LHCN-M2 (cell line): ENCODE measurements at places on chromosomes 2 and 18. TPM values are rescaled to one million over a fixed set of nuclear protein-coding genes. Genes with fewer than 3 reads are reported as not detected.

OR6B2 gene
- total RNA-seq, result not detected in 2 replicates

ROCK2 gene
- total RNA-seq, result 32.2 and 37.5 TPM in 2 replicates

LOXHD1 gene
- not detected in 2 replicates for total RNA-seq

SP5 gene
- total RNA-seq, result 0.13 TPM in 1 of 2 replicates, not detected in the other

RTKN gene
- total RNA-seq, result 36.2 and 51.4 TPM in 2 replicates

SATB2 gene
- total RNA-seq, result 9.6 and 10.3 TPM in 2 replicates

PKDCC gene
- total RNA-seq, result 5.7 and 7.1 TPM in 2 replicates

SLC5A7 gene
- not detected in 2 replicates for total RNA-seq

DNAJC10 gene
- 82.2 and 90.4 TPM in 2 replicates for total RNA-seq

DNA sequence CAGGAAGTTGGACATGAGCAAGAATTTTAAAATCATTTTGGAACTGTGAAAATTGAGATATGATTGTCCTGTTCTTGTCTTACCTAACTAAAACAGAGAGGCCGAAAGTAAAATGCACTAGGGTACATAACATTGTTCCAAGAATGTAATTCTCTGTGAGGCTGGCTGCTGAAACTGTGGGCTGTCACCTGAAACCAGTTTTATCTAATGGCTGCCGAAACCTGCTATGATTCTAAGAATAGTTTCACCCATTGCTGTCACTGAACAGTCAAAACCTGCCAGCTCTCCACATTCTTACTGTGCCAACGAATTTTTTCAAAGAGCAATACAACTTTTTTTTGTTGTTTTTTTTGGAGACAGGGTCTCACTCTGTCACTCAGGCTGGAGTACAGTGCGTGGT is 119.3 kb upstream of the ZSWIM2 start:
- DNase-seq, result no peak

DNA sequence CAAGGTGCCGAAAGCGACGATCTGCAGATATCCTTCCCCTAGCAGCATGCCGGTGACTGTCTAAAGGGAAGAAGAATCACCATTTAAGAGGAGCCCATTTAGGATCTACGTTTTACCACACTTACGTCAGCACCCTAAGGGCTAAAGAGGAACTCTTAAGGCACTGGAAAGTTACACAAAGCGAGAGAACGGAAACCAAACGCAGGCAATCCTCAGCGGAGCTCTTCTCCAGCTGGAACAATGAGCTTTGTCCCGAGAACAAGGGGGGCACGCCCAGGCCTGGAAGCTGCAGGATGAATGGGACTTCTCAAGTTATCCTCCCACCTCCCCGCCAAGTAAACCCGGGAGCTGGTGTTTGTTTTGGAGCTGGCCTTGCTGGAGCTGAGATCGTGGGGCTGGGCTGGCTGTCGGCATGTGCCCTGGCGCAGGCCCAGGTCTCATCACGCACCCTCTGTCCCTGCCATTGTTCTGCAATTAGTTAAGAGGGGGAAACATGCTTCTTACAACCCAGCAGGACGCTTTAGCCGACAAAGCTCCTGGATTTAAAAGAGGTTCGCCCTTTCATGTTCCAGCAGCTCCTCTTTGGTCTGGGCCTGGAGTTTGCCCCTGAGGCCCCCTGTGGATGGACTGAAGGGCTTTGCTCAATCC is 36.4 kb downstream of the PXDN start:
- DNase-seq, result peak; percentile 84

GRCh38 chr18:54585743-54586142 is 5.3 kb upstream of the DYNAP start:
- no peak for DNase-seq

GRCh38 chr2:69955029-69955428 is 6.4 kb downstream of the ASPRV1 start:
- DNase-seq, result no peak

GRCh38 chr2:177284531-177284930 is 20.0 kb upstream of the NFE2L2 start:
- DNase-seq, result no peak

DNA sequence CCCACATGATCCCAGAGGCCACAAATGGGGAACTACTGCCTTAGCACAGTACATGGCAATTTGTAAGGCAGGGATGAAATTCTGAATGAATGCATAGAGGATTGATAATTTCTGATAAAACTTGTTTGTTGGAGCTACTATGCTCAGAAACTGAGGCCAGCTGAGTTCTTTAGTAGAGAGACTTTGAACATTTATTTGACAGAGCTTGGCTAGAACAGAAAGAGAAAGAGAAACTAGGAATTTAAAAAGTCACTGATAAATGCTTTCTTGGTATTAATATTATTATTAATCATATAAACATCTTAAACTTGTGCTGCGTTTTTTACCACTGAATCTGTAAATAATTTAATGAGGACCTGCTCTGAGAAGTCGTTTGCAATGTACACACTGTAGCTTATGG is 923.7 kb upstream of the CNTNAP5 start:
- DNase-seq, result no peak

GRCh38 chr2:121650315-121650930 is 1.2 kb upstream of the CLASP1 start:
- peak; percentile 23 for DNase-seq

- no peak for DNase-seq
Observed at GRCh38 chr18:63575681-63576080, 11.5 kb upstream of the SERPINB13 start.

DNA sequence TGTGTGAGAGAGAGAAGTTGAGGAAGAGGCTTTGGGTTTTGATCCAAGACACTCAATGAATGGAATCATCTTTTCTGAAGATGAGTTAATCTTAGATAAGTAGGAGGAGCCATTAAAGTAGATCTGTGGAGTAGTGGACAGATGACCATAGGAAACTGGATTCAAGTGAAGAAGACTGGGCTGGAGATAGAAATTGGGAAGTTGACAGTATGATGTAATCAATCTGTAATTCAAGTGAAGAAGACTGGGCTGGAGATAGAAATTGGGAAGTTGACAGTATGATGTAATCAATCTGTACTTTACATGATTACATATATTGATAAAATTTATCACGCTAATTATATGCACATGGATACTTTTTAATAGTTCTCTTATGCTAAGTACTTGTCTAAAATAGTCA is 92.8 kb downstream of the PHLPP1 start:
- DNase-seq, result no peak

- DNase-seq, result no peak
Observed at GRCh38 chr2:16015210-16015902, 75.0 kb downstream of the MYCN start.

DNA sequence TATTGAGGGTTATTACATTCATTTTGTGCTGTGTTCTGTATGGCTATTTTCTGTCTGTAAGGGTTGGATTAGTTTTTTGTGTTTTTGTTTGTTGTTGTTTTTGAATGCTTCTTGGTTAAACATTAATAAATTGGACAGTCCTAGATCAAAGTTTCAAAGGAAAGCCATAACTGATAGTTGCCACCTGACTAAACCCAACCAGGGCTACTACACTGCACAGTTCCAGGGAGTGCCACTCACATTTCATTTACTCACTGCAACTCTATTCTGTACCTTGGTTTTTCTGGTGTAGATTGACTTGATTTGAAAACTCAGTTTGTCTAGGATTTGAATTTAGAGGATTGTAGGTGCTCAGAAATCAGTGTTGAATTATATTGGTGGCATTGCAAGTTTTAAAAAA is 6.4 kb downstream of the MYL12B start:
- DNase-seq, result no peak

DNA sequence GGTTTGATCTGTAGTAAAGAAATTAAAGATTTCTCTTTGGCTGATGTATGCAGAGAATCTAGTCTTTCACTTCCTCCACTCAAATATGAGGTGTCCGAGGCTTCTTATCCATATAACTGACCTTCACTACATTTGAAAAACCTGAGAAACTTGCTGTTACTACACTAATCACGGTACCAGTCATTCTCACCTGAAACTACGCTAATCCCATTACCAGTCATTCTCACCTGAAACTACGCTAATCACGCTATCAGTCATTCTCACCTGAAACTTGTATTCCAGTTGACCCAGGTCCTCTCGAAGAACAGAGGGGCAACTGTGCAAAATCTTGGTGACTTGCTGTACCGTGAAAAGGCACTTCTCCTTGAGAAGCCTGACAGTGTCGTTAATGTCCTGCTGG is 5.1 kb downstream of the MTERF4 start:
- no peak for DNase-seq

GRCh38 chr2:117360586-117360985 is 453.9 kb upstream of the DDX18 start:
- no peak for DNase-seq

DNA sequence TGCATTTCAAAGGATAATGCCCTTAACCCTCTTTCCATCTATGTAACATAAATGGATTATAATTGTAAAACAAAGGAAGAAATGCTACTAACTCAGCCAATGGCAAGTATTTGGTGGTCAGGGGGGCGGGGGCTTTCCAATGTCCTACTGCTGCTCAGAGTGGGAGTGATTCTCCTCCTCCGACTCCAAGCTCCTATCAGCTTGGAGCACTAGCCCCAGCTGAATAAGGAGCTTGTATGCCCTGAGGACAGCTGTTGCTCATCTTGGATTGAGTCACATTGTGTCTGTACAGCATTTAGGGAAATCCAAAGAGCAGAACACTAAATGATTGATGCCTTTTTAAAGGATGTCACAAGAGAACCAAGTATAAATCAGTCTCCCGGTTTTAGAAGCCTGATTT is 105.6 kb upstream of the ZNF521 start:
- peak; percentile 79 for DNase-seq

- peak; percentile 32 for DNase-seq
Observed at GRCh38 chr18:45275367-45276113, 339.7 kb upstream of the SLC14A2 start.

DNA sequence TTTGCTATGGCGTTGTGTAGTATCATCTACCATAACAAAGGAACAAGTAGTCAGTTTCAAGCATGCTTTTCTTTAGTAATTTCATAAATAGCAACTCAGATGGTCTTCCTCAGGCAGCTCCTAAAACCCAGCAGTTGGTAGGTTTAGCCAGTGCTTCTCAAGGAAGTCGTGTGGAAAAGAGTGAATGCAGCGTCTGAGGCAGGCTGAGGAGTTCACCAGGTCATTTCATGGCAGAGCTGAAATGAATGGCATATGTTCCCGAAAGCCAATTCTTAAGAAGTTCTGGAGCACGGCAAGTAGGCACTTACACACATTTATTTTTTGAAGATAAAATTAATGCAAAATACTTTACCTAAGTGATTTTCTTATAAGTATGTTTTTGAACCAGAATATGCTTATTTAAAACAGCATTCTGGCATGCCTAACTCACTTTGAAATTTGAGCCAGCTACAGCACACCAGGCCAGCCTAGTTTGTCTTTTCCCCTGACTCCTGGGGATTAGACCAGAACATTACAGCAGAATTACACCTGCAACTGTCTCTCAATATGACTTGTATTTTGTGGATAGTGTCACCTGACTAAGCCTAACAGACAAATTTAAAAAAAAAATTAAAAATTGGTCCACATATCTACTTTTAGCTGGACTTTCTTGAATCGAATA is 62.2 kb downstream of the OSBPL6 start:
- peak; percentile 80 for DNase-seq

DNA sequence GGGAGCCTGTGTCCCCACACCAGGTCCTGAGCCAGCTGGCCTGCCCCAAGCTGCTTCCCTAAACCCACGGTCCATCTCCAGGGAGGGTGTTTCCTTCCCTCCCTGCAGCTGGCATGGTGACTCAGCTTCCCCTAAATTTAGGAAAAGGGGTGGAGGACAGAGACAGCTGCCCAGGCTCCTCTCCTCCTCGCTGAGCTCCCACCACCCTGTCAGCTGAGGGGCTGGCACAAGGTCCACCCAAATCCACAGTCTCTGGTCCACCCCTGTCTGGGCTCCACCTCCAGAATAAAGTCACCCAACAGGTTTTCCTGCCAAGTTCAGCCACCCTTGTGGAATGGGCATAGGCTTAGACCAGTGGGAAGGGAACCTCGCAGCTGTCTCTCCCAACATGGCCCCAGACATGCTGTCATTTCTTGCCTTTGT is 156.5 kb downstream of the TNS1 start:
- peak; percentile 95 for DNase-seq

DNA sequence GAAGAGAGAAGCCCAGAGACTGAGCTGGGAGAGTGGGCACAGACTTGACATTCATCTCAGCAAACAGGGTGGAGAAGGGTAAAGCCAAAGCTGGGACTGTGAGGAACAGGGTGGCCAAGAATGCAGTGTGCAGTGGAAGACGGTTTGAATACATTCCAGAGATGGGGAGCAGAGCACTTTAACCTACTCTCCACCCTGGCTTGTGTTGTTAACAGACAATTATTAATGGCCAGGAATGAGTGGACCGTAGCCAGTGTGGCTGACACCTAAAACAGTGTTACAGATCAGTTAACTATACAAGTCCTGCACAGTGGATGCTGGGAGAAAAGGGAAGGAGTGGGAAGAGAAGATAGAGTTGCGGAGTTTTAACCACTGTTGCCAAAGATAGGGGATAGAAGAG is 7.4 kb upstream of the NAB1 start:
- no peak for DNase-seq

DNA sequence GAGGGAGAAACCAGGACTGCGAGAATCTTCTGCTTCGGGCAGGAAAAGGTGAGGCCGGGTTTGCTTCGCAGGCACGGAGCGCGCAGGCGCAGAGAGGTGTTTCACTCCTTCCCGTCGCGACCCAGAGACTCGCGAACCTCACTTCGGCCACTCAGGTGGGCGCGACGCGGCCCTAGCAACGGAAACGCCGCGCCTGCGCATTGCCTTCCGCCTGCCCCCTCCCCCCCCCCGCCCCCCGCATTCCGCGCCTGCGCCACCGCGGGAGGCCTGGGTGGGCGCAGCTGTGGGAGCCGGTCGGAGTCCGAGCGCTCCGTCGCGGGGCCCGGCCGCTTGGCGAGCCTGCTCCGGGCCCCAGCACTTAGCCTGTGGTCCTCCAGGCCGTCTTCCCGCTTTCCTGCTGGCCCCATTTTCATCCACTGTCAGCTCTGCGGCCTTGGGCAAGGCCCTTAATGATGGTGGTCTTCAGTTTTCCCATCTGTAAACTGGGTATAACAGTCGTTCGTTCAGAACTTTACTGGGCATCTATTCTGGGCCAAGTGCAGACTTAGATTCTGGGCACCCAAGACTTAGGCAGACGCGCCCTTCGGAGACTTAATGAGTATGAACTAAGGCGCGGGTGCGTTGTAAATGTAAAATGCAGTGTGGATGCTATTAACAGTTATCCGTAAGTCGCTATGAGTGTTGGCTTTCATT is 62.1 kb upstream of the ACKR3 start:
- no peak for DNase-seq

- no peak for DNase-seq
Observed at GRCh38 chr2:3324404-3325281, 53.0 kb downstream of the EIPR1 start.

- DNase-seq, result peak; percentile 87
Observed at GRCh38 chr2:39593439-39594393, 72.0 kb upstream of the TMEM178A start.

GRCh38 chr2:240948905-240949790 is 43.0 kb downstream of the CROCC2 start:
- DNase-seq, result no peak

- no peak for DNase-seq
Observed at GRCh38 chr2:181421131-181421458, 36.1 kb upstream of the ITGA4 start.

DNA sequence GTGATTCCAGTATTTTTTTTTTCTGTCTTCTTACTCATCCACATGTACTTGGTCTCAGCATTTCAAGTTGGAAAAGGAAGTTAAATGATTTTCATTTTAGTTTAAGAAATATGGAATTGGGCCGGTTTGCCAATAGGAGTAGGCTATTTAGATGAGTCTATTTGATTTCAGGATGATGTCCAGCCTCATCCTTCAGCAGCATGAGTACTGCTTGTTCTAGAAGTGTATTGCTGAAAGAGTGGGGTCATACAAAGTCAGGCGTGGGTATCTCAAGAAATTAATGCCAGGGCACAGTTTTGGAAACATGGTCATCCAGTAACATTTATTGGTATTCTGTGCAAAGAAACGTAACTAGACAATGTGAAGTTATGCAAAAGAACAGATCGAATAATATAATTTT is 44.9 kb upstream of the MSTN start:
- no peak for DNase-seq
